ENCODE measurements at places on chromosomes 6 and 20. TPM values are rescaled to one million over a fixed set of nuclear protein-coding genes. Genes with fewer than 3 reads are reported as not detected.
A peak's percentile ranks its signal among the peaks of the same experiment; 100 is the strongest.

The NANP gene
- 4.8 TPM for total RNA-seq

GRCh38 chr6:41602864-41603608, 35.2 kb upstream of the MDFI start:
- peaks cover 7% of the 10 kb centered on the region for H3K4me1 ChIP-seq
- H3K27me3 ChIP-seq, result no peaks in the 10 kb centered on the region
- H3K36me3 ChIP-seq, result peaks cover 4% of the 10 kb centered on the region
- peak; percentile 84 for DNase-seq
- H3K27ac ChIP-seq, result no peak overlapping the region
- H3K4me3 ChIP-seq, result no peak overlapping the region

GRCh38 chr20:49420811-49421295, 61.6 kb downstream of the KCNB1 start:
- H3K36me3 ChIP-seq, result no peaks in the 10 kb centered on the region

The SLC17A2 gene
- not detected for total RNA-seq

The PLCB1 gene
- 12.4 TPM for total RNA-seq
